ENCODE measurements at places on chromosomes 2 and 18.

DNA sequence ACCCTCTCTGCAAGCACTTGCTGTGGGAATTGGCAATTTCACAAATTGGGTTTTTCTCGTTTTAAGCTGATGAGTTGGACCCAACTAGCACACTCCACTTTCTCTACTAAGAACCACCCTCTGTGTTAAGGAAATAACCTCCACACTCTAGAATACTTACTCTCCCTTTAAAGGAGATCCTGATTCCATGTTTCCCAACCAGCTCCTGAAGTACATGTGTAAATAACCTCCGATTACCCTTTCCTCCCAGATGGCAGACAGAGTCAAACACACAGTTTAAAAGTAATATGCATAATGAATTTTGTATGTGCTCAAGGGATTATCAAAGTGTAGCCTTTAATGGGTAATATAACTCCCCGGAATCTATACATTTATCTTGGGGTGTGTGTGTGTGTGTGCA is 171.3 kb upstream of the OSR1 start:
- DNase-seq: no peak

- no peak for DNase-seq
Observed at GRCh38 chr2:71683070-71683469, 229.7 kb downstream of the DYSF start.

DNA sequence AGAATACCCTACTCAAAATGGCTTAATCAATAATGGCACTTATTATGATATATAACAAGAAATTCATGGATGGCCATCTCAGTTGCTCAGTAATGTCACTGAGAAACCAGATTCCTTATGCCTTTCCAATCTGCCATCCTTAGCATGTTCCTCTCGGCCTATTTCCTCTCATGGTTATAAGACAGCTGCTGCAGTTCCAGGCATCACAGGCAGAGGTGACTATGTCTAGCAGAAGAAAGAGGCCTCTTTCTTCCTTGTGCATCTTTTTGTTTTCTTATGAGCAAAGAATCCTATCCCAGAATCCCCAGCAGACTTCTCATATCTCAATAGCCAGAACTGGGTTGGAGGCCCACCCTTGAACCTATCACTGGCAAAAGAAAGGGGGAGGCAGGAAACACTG is 310.6 kb upstream of the SPRED2 start:
- no peak for DNase-seq

- no peak for DNase-seq
Observed at GRCh38 chr18:7657937-7658336, 90.8 kb downstream of the PTPRM start.

DNA sequence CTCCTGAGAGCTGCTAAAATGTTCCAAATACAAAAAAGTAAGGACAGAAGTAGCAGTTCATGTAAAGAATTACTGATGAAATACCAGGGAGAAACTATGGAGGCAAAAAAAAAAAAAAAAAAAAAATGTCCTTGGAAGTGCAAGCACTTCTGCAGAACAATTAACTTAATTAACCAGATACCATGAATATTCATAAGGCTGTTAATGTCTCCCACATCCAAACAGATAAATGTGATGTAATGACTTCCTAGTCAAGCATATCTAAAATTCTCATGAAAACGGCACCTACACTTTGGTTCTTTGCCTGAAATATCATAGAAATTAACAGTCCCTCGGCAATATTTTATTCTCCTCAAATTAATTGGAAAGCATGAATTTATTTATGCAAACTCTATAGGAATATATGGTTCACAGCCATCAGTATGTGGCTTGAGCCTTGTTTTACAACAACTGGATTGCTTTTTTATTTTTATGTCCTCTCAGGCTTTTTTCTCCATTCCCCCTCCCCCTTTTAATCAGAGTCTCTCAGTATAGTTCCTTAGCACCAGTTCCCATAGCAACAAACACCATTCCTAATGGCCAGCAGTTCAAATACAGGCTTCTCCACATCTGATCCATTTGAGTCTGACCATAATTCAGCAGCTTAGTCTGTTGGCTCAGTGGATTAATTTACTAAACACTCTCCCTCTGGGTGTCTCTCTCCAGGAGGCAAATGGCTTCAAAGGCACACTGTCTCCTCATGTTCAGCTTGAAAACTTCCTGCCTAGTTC is 97.1 kb downstream of the ITGA4 start:
- no peak for DNase-seq

DNA sequence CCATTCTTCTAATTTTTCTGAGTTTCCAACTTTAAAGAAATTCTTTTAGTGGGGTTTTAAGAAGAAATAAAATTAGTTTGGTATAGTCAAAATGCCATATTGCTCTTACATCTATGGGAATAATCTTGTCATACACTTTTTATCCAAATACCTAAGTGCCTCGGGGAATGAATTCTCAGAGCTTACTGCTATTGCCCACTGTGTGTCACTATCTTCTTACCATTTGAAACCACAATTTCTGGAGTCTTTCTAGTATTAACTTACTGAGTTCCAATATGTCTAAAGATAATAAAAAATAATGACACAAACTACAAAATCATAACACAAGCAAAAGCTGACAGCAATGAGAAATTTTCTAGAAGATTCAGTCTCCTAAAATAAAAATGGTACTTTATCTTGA is 23.7 kb upstream of the DNAH6 start:
- no peak for DNase-seq

GRCh38 chr18:24157855-24158254 is 19.0 kb downstream of the CABYR start:
- no peak for DNase-seq

DNA sequence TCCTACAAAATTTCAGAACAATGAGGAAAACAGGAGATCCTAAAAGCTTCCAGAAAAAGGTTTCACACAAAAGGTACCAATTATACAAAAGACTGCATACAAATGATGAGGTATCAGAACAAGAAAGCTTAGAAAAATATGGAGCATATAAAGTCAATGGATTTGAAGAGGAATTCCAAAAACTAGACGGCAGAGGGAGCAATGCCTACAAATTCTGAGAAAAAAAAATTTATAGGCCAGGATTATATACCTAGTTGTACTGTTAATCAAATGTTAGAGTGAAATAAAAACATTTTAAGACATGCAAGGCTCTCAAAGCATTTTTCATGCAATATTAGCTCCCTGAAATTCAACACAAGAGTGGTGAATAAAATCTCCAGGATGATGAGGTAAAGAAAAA is 106.2 kb downstream of the ZRANB3 start:
- no peak for DNase-seq

GRCh38 chr18:79616651-79617510 is 62.7 kb upstream of the CTDP1 start:
- no peak for DNase-seq

- no peak for DNase-seq
Observed at GRCh38 chr2:177348118-177348654, 44.4 kb upstream of the AGPS start.

DNA sequence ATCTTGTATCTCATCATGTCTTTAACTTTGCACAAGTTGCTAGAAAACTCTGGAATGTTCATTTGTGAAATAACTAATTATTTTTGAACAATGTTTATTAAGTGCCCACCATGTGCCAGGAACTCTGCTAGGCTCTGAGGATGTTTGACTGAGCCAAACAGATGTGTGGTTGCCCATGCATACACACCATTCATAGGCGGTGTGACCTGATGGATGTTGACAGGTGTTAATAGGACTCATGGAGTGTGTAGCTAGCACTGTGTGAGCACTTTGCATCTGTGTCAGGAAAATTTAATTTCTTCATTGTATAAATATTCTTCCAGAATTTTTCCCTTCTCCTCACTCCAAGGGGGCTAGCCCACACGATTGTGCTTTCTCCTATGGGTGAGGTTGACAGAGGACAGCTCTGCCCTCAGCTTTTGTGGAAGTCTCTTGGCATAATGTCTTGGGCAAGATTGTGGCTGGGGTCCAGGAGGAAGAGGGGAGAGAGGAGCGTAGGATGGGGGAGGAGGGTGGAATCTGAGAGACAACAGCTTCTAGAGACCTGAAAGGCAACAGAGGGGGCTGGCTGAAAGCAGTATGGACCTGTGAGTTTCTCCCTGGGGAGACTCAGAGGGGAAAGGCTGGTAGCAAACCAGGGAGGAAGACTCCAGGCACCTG is 214.6 kb upstream of the CXCR4 start:
- DNase-seq: no peak

DNA sequence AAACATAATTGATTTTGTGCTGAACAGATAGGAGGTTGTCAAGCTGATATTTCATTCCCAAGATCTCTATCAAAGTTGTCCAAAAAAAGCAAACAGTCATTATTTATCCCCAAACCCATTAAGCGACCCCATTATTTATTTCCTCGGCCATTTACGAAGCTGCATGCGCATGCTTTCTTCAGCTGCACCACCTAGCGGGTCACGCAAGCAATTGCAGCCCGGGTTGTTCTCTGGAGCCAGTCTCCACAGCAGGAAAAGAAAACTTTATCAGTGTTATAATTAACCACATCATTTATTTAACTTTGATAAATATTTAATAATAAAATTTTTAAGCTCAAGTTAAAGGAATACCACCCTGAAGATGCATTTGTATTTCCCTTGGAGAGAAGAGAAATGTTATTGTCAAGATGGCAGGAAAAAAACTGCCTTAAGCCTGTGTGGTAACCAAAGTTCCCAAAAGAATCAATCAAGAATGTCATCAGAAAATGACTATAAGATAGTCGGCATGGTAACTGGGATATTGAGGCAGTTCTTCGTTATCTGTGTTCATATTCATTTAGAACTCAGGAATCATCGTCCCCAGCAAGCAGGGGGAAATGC is 304.7 kb downstream of the FBXO15 start:
- DNase-seq: peak; percentile 61

DNA sequence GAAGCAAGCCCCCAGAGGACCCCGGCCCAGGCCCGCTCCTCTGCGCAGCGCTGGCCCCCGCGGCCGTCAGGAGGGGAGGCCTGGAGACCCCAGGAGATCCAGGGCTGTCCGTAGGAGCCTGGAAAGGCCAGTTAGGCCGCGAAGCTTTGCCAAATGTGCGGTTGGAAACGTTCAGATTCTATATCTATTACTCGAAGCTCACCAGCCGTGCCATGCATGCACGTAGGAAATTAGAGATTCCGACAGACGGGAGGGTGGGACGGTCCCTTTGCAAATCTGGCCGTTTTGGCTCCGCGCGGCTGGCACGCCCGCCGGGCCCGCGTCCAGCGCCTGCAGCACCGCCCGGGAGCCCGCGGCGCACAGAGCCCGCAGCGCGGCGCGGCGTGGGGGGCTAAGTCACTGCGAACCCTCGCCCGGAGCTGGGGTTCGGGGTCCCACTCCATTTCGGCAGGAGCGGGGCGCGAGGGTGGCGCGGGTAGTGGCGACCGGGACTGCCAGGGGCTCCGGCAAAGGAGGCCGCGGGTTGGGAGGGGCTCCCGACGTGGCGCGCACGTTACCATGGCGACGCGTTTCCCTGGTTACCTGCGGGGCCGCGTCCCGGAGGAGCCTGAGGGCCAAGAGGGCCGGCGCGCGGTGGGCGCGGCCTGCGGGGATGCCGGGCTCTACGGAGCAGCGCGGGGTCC is 488.6 kb upstream of the SMIM21 start:
- DNase-seq: peak; percentile 98

- no peak for DNase-seq
Observed at GRCh38 chr18:63646936-63647335, 2.9 kb upstream of the SERPINB4 start.

- no peak for DNase-seq
Observed at GRCh38 chr2:130769343-130769907, 14.1 kb downstream of the AMER3 start.

- no peak for DNase-seq
Observed at GRCh38 chr2:189022492-189022891, 48.3 kb downstream of the COL3A1 start.

DNA sequence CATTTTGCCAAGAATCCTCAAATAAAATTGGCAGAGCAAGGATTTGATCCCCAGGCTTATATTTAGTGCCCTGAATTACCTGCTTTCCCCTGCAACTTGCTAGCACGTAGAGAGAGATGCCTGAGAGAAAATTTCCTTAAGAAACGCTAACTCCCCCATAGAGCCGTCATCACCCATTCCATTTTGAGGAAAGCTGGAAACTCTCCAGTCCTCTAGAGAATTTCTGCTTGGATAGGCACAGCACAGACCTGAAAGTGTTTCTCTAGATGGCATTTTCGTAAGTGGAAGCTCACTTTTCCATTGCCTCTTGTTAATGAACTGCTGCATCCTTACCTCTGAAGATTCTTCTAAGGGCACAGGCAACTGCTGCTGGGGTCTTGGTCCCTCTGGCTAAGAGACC is 277.8 kb upstream of the SIX2 start:
- no peak for DNase-seq

DNA sequence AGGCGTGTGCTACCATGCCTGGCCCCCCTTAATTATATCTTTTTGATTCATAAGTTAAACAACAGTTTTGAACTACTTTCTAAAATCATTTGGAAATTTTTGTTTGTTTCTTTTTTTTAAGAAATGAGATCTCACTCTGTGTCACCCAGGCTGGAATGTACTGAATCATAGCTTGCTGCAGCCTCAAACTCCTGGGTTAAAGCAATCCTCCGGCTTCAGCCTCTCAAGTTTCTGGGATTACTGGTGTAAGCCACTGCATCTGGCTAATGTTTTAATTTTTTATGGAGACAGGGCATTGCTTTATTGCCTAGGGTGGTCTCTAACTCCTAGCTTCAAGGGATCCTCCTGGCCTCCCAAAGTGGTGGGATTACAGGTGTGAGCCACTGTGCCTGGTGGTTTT is 71.5 kb downstream of the BABAM2 start:
- DNase-seq: no peak

DNA sequence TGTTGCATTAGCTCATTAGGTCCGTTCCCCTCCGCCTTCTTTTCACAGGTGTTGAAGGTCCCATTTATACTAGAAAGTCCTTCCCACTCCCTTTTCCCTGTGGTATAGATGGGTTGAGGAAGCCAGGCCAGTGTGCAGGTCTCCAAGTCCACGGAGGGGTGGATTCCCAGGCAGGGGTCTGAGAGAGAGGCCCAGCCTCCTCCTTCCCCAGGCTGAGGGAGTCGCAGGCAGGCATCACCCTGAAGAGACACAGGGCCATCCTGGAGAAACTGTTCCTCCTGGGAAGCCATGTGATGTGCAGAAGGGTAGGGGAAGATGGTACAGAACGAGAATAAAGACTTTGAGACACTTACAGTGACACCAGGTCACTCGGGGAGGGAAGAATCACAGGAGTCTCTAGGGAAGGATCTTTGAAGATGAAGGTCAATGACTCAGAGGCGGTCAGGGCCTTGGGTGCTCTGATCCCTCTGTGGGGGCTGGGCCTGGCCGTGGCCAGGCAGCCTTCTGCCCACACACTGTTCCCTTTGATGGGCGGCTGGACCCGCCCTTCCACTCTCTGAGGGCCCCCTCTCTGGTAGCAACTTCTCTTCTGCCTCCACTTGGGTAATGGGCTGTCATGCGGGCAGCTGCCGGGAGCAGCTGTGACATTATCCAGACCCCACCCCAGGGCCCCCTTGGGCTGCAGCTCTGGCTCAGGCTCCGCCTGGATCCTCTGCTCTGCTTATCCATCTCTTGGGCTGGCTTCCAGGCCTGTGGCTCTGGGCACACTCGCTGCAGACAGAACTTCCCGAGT is 45.1 kb downstream of the RHOB start:
- DNase-seq: peak; percentile 48

Data from H7 (cell line).